ENCODE measurements at places on chromosomes 12 and 14.

DNA sequence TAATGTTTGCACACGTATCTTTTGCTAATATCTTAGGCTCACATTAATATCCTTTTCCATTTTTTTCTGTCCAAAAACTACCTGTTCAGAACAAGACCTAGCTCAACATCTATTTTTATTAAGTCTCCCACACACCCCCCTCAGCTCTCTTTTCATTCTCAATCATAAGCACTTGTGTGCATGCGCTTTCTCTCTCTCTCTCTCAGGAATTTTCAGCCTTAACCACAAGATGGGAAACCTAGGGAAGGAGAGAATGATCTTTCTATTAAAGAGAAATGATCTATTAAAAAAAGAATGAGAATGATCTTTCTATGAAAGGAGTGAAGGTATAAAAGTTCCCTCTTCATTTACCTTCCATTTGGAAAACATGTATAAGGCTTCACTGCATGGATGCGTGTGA is 39.7 kb upstream of the AP4S1 start:
- DNase-seq, result no peak

- DNase-seq, result no peak
Observed at GRCh38 chr14:74504874-74505720, 11.5 kb downstream of the ISCA2 start.

- DNase-seq, result no peak
Observed at GRCh38 chr12:16112130-16112529, 165.4 kb downstream of the SLC15A5 start.

DNA sequence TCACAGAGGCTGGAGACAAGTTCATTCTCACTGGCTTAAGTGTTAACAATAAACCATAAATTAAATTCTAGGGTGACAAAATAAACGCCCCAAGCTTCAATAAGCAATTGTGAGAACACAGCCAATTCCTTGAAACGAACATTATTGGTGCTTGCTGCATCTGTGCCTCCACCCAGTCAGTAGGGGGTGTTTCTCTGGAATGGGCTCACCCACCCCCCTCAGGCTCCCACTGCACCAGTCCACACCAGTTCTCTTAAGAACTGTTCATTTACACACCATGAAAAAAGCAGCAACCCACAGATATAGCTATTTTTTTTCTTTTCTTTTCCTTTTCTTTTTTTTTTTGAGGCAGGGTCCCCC is 34.7 kb downstream of the CDC42BPB start:
- no peak for DNase-seq

DNA sequence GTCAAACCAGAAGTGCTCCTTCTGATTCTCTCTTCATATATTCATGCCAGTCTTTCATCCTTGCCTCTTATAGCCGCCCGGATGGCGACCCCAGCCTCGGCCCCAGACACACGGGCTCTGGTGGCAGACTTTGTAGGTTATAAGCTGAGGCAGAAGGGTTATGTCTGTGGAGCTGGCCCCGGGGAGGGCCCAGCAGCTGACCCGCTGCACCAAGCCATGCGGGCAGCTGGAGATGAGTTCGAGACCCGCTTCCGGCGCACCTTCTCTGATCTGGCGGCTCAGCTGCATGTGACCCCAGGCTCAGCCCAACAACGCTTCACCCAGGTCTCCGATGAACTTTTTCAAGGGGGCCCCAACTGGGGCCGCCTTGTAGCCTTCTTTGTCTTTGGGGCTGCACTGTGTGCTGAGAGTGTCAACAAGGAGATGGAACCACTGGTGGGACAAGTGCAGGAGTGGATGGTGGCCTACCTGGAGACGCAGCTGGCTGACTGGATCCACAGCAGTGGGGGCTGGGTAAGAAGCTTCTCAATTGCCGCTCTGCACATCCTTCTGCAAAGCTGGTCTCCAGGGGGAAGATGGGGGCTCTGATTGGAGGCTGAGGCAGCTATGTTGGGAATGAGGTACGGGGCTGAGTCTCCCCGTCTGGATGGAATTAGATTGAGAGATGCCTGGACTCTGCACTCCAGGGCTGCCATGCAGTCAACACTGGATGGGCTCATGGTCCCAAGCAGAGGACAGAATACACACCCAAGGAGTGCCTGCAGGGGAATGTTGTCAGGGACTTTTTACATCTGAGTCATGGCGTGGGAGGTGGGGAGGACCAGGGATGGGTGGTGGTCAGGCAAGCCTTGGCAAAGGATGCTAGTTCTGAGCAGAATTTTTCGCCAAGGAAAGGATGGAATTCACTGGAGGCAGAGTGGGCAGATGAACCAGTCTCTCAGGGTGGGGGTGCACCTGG is 1.3 kb downstream of the BCL2L2 start:
- no peak for DNase-seq

GRCh38 chr14:90544971-90545370 is 148.1 kb downstream of the CALM1 start:
- DNase-seq, result no peak

GRCh38 chr14:75489480-75489837 is 32.8 kb upstream of the BATF start:
- no peak for DNase-seq

GRCh38 chr14:50780393-50780792 is 50.6 kb downstream of the NIN start:
- DNase-seq, result no peak

- no peak for DNase-seq
Observed at GRCh38 chr12:46895726-46896125, 69.9 kb upstream of the SLC38A4 start.

- DNase-seq, result no peak
Observed at GRCh38 chr12:24424889-24425600, 475.6 kb upstream of the SOX5 start.

DNA sequence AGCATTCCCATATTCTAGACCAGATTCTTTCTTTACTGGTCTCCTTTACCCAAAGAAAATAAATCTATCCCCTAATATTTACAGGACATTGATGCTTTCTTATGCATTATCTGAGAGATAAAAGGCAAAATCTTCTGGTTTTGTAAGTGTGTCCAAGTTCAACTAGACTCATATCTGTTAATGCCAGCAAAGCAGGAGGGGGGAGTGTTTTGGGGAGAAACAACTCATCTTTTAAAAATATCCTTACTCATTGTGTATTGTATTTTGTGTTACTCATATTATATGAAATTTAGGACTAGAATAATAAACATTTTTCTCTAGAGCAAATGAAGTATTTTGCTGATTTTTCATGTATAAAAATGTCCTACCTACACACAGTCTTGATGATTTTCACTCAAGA is 54.8 kb downstream of the SAMD4A start:
- no peak for DNase-seq

- DNase-seq, result no peak
Observed at GRCh38 chr14:104441275-104442106, 138.1 kb upstream of the C14orf180 start.

DNA sequence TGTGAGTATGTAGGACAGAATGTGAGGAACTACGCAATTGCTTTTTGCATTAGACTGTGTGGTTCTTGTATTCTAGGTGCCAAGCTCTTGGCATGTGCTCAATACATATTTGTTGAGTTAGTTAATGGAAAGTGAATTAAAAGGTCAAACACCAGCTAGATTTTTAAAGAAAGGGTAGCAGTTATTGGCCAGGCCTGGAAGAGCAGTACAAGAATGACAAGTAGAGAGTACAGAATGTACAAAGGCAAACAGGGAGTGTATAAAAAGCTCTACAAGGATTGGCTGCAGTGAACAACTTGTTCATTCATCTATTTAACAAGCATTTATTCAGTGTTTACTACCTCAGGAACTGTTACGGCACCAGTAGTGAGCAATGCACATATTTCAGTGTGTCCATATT is 854.0 kb upstream of the SEL1L start:
- DNase-seq, result no peak

DNA sequence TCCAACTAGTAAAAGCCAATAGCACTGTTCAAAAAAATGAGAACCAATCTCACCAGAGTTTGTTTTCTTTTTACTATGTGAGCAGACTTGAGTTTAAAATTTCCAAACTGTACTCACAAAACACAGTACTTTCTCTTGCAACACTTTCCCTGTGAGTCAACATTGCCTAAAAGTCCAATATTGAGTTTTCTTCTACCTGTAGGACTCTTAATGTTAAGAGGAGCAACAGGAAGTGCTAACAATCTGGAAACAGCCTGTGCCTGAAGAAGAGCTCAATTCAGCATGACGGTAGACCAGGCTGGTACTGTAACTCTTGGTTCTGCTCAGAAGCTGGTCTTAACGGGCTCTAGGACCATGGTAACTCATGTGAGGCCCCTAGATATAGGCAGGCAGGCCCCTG is 144.3 kb downstream of the MED13L start:
- DNase-seq, result no peak

- no peak for DNase-seq
Observed at GRCh38 chr14:104924421-104925213, at the start of gene PLD4. Gene PLD4, plus strand, starts transcription at chr14:104924879. Its CDS starts 2,262 bp downstream, at chr14:104927141.

GRCh38 chr12:84920331-84920730 is 7.7 kb upstream of the SLC6A15 start:
- no peak for DNase-seq

DNA sequence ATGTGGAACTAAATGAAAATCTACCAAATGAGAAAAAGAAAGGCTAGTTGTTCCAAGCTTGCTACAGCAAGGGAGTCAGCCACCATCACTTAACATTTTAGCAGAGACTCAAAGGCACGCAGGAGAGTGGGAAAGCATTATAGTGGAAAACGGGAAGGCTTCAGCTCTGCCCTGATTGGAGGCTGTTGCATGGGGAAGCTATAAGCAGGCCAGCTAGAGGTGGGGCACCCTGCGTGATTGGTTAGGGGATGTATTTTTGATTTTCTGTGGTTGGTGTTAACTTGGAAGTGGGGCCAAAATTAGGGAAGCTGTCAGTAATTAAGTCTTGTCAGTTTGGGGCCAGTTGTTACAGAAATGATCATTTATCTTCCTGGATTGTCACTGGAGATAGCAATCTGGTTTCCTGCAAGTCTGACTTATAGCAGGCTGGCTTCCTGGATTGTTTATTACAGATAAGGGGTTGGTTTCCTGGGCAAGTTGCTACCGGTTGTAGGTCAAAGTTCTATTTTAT is 93.9 kb downstream of the FAR2 start:
- DNase-seq, result no peak

GRCh38 chr14:25484235-25484634 is 434.3 kb upstream of the STXBP6 start:
- no peak for DNase-seq

- no peak for DNase-seq
Observed at GRCh38 chr12:94429633-94430032, 30.0 kb downstream of the CEP83 start.

Measured in stimulated activated CD4-positive, alpha-beta T cell treated with anti-CD3 and anti-CD28 coated beads, Interleukin-1b, Interleukin-23, amount 100 ng/mL, for 48 hours (primary cell).